Right lung (tissue), 10 donors: ENCODE measurements at places on chromosomes 11 and 22.
A peak's percentile ranks its signal among the peaks of the same experiment; 100 is the strongest.

DNA sequence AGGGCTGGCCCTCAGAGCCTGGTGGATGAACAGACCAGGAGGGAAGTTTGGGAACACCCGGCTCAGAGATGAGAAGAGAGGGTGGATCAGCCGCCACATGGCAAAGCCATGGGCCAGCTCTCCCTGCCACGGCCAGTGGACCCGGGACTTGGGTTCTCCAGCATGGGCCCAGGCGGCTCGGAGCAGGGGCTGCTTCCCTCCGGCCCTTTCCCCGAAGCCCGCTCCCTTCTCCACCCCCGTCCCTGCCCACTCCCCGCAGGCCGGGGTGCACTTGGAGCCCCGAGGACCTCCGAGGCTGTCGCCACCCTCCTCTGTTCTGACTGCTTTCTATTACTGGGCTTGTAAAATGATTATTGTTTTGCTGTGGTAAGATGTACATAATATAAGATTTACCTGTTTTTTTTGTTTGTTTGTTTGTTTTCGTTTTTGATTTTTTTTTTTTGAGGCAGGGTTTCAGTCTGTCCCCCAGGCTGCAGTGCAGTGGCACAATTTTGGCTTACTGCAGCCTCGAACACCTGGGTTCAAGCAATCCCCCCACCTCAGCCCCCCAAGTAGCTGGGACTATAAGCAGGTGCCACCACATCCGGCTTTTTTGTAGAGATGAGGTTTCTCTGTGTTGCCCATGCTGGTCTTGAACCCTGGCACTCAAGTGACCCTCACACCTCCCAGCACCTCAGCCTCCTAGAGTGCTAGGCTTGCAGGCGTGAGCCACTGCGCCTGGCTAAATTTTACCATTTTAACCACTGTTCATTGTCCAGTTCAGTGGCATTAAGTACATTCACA is 11.3 kb upstream of the TH start:
- DNase-seq = no peak

GRCh38 chr22:34842630-34843029 is 223.3 kb upstream of the ISX start:
- DNase-seq = no peak

- no peak for DNase-seq
Measured at GRCh38 chr11:118524757-118525470, 2.4 kb upstream of the TTC36 start.

DNA sequence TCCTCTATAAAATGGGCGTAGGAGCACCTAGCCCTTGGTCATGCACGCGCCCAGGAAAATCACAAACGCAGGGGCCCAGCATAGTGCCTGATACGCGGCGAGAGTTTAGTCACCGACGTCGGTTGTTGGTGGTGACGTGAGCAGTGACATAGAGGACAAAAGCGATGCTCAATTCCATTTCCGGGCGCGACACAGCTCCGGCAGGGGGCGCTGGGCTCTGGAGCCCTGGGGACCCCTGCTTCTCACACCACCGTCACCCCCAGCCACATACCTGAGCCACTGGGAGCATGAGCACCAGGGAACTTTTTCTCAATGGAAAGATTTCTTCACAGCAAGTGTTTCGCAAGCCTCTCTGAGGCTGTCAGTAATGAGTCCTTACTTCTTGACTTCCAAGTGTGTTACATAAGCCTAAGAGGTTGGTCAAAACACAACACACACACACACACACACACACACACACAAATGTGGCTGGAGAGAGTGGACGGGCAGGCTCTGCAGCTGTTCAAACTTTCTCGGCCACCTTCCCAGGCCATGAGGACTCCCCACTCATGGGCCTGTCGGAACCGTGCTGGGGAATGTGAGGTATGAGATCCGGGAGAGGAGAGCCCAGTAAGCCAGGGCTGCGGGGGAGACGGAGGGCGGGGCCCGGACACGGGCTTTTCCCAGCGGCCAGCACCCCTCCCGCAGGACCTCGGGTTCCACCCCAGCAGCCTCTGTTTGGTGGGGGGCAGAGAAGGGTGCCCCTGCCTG is 36.9 kb upstream of the LINC01488 start:
- peak; percentile 89 for DNase-seq

GRCh38 chr11:58888579-58888978 is 44.1 kb upstream of the GLYATL2 start:
- no peak for DNase-seq

- DNase-seq = peak; percentile 21
Measured at GRCh38 chr11:36265793-36266628, 23.2 kb downstream of the COMMD9 start.

GRCh38 chr22:22576244-22576988 is 17.4 kb upstream of the PRAME start:
- no peak for DNase-seq

DNA sequence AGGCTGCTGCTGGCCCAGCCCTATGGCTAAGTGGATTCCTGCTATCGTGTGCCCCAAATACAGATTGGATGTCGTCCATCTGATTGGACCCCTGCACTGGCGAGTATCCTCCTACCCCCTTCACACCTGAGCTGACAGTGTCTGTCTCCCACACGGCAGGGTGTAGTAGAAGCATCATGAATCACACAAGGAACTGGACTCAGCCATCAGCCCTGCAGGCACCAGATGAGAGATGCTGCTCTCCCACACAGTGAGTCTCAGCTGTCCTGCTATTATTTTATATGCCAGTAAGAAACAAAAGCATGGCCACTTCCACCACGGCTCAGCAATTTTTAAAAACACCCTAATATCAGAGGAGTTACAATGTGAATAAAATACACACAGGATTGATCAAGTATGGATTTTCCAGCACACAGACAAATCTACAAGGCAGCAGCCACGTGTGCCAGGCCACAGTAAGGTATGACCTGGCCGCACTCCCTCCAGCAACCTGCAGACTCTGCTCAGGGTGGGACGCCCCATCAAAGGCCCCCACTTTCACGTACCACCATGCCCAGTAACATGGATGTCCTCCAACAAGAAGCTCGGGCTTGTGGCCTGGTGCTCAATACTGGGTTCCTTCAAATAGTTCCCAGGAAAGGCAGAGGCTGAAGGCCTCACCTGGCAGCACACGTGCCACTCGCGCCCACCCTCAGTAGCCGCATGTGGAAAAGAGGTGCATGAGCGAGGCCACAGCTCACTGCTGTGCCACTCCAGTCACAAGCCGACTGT is 16.4 kb upstream of the SLC25A1 start:
- no peak for DNase-seq

- DNase-seq = no peak
Measured at GRCh38 chr22:36470994-36471331, 10.5 kb downstream of the TXN2 start.

GRCh38 chr11:1751531-1751921 is 1.1 kb upstream of the IFITM10 start:
- no peak for DNase-seq

GRCh38 chr22:32501836-32502752 is 27.5 kb downstream of the FBXO7 start:
- DNase-seq = no peak

GRCh38 chr22:33402325-33402724 is 344.1 kb upstream of the SYN3 start:
- no peak for DNase-seq

GRCh38 chr22:50671641-50672040 is 982 bp upstream of the SHANK3 start:
- no peak for DNase-seq

GRCh38 chr11:8313504-8314090 is 49.9 kb upstream of the LMO1 start:
- no peak for DNase-seq

GRCh38 chr11:113591117-113591516 is 115.0 kb downstream of the TMPRSS5 start:
- no peak for DNase-seq

DNA sequence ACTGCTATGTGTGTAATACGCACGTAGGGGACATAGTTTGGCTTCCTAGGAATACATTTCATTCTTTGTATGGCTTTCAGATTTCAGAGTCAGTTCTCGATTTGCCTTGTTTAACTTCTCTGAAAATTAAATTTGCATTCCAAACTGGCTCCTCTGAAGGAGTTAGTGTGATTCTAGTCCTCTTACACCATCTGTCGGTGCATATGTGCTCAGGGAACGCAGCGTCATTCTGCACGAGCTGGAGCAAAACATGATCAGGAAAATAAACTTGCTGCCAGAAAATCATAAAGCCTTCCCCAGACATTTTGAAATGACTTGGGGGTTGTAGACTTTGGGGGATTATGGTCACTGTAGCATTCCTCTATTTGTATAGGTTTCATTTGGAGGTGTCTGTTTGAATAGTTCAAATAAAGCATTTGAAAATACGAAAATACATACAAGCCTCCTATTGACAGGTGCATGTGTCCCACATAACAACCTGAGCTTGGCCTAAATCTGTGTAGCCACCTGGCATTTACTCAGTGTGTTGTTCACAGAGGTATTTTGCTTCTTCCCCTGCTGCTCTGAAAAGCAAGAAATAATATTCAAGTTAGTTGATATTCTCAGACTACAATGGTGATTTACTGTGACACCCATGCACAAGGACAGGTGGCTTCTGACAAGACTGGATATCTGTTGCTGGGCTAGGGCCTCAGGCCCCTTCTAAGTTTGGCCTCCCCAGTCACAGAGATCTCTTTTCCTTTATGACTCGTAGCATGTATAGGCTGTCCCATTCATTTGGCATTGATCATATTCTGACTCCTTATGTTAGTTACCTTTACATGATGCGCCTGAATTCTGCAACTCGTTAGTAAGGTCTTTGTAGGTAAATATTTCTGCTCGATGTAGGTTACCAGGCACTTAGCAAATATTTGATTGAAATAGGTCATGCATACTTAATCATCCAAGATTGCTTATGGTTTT is 81.6 kb upstream of the SORL1-AS1 start:
- peak; percentile 5 for DNase-seq

GRCh38 chr11:8338138-8338537 is 74.5 kb upstream of the LMO1 start:
- DNase-seq = no peak

DNA sequence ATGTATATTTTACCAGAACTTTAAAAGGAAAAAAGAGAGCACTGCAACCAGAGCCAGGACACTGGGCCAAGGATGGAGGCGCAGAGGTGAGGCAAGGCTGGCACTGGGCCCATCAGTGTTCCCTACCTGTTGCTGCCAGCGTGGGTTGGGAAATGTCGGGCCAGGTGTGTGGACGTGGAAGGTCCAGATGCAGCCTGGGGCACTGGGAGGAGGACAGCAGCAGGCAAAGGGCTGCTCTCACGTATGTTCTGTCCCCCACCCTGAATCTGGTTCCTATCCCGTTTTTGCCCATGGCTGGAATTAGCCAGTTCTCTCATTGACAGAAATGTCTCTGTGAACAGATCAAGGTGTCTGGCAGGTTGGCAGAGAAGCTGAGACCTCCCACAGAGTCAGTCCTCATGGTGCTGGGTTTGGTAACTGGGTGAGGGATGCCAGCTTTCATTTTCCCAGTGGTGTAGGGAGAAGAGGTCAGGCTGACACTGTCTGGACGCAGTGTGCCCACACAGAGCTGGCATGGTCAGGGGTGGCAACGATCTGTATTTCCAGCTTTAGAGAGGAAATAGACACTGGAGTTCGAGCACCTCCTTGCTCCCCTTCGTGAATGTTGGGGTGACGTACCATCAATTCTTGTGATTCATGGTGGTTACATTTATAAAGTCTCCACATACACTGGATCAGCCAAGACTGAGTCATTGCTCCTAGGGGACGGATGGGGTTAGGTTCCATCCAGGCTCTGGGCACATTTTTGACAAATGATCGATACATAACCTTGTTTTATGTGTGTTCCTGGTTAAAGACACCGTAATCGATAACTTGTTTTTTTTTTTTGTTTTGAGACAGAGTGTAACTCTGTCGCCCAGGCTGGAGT is 4.3 kb upstream of the PNPLA3 start:
- no peak for DNase-seq

GRCh38 chr22:29313126-29313575 is 2.3 kb downstream of the RASL10A start:
- peak; percentile 37 for DNase-seq

DNA sequence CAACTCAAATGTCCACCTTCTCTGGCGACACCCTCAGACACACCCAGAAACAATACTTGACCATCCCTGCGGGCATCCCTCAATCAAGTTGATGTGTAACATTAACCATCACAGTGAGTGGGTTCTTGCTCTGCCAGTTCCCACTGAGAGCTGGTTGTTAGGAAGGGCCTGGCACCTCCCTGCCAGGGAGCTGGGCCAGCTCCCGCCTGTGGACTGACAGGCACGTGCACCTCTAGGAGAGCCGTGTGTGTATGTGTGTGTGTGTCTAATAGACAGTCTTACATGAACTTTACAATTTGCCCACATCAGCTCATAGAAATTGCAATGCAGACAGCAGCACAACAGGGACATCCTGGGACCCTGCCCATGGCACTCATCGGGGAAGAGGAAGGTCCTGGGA is 298.7 kb downstream of the SHANK2 start:
- no peak for DNase-seq

DNA sequence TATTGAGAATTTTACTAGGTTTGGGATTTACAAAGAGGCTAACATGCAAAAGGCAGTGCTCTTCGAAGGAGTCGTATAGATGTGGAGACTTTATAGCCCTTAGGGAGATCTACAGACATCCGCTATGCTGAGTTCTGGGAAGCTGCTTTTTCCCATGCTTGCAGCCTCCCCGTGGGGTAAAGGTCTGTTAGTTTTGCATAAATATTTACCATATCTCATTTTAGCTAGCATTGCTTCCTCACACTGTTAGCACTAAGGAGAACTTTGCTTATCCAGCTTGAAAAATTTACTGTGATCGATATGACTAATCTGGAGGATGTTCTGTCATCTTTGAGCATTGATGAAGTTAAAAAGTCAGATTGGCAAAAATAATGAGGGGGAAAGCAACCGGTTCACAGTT is 18.6 kb downstream of the ARHGEF12 start:
- DNase-seq = no peak

DNA sequence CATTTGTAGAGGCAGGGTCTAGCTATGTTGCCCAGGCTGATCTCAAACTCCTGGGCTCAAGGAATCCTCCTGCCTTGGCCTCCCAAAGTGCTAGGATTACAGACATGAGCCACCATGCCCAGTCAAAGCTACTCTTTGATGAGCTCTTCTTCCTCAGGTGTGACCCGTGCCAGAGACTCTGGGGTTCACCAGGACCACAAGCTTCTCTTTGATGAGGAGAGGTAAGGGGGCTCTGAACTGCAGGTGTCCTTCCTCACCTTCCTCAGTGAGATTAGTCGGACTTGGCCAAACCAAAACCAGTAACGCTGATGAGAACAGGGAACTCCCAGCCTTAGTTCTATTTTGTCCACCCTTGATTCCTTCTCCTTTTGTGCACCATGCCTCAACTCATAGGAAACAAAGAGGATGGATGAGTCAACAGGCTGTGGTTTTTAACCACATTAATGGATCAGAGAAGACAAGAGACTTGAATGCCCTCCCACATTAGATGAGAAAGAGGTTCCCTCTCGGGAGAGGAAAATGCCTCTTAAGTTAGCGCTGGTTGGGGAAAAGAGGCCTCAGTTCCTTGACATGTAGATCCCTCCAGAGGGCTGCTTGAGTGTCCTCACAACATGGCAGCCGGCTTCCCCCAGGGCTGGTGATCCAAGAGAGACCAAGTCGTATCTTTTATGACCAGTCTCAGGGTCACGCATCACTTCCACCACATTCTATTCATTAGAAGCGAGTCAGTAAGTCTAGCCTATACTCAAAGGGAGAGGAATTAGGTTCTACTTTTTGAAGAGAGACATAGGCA is 25.7 kb upstream of the CTR9 start:
- DNase-seq = no peak

GRCh38 chr11:30406978-30407762 is 84.3 kb downstream of the ARL14EP start:
- no peak for DNase-seq

- DNase-seq = no peak
Measured at GRCh38 chr11:3163241-3163981, 1.7 kb downstream of the OSBPL5 start.
